Activated CD4-positive, alpha-beta T cell treated with anti-CD3 and anti-CD28 coated beads, Interleukin-2, amount 10 ng/mL, durations not matched to agents 7 days and 5 days (primary cell): ENCODE measurements at places on chromosomes 5 and 9.

- DNase-seq, result no peak
These were observed 69.5 kb upstream of the OSMR start for GRCh38 chr5:38776149-38776896.

DNA sequence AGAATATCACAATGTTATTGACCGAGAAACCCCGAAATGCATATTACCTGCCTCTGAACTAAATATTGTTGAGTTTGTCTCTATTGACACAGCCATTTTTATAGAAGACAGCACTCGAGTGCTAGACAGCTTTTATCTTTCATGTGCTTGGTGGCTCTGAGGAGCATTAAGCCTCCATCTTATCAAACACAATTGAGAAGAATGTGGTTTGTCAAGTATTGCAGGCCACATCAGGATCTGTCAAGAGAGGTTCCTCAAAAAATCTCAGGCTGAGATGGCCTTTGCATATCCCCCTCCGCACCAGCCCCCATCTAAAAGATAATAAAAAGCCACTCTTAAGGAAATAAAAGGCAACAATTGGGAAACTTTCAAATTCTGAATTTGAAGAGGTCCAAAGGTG, 284.8 kb downstream of the DENND1A start:
- DNase-seq, result no peak

DNA sequence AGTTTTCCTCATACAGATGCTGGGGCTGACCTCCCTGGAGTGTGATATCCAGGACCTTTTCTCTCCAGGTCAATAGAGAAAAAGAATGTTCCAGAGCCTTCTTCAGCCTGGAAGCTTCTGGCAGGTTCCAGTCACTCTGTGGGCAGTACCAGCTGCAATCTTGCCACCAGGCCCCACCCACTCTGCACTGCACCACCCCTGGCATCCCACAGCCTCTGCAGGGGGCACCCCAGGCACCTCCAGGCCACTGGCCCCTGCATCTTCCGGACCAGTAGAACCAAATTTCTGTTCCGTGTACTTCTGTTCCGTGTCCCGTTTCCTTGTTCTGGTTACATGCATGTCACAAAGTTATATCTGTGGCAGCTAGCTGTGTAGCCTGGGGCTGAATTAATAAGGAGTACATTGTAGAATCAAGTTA, 83.3 kb upstream of the ZBTB43 start:
- DNase-seq, result no peak

- DNase-seq, result no peak
These were observed 106.7 kb upstream of the IER5L start for GRCh38 chr9:129284607-129285291.

GRCh38 chr9:81526587-81526986, 162.8 kb downstream of the TLE1 start:
- DNase-seq, result no peak

DNA sequence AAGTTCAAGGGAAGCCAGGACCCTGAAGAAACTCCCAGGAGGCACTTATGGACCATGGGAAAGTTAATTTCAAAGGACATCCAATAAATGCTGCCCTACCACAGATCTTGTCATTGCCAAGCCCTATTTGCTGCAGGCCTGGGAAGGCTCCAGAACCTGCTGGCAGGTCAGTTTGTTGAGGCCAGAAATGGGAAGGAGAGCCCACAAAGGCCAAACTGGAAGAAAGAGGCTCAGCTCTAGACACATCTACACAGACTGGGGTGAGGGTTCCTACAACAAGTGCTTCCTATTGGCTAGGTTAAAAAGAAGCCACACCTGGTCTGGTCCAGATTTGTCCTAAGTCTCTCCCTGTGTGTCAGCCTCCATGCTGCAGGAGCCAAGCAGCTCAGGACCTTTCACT, 94.4 kb downstream of the SIL1 start:
- DNase-seq, result no peak

GRCh38 chr9:2000314-2000713, 14.8 kb upstream of the SMARCA2 start:
- DNase-seq, result no peak

GRCh38 chr5:88093765-88094164, 174.9 kb downstream of the TMEM161B start:
- DNase-seq, result no peak

GRCh38 chr5:35046774-35047173, 975 bp downstream of the AGXT2 start:
- DNase-seq, result no peak

DNA sequence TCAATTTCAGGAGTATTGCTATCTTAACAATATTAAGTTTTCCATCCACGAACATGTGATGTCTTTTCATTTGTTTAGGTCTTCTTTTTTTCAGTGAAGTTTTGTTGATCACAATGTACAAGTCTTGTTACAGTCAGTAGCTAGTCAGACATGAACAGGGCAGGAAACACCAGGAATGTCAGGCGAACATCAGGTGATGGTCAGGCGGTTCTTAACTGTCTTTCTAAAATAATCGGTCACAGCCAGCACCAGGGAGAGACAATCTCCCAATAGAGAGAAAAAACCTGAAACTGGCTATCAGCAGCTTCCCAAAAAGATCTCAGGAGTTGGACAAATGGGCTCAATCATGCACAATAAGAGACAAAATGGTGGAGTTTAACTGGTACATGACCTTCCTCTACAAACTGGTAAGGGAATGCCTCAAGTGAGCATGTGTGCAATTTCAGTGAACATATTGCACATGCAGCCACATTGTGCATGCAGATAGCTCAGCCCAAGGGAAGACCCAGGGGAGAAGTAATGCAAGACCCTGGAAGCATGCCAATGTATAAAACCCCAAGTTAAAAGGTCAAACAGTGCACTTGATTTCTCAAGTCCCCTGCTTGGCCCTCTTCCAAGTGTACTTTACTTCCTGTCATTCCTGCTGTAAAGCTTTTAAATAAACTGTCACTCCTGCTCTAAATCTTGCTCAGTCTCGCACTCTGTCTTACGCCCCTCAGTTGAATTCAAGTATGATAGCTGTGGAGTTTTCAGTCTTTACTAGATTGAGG, 176.1 kb upstream of the RASEF start:
- no peak for DNase-seq

- no peak for DNase-seq
These were observed 478.5 kb upstream of the KIF2A start for GRCh38 chr5:61827445-61827975.

DNA sequence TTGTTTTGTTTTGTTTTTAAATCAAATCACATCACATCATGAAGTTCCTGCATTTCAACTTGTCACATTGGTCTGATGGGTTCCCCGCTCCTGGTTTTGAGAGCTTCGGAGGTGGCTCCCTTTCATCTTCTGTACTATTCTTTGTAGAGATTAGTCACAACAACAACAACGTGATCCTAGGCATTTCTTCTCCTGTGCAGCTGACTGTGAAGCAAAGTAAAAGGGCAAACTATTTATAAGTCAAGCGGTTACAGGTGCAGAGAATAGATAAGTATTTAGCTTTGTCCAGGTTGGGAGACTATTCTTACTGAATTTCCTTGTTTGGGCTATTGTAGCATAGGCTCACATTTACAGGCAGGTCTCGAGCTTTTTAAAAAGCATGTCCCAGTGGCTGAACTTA, 197.7 kb upstream of the CDKN2B start:
- no peak for DNase-seq

- peak; percentile 50 for DNase-seq
These were observed 98.9 kb downstream of the CSNK1G3 start for GRCh38 chr5:123610665-123611405.

DNA sequence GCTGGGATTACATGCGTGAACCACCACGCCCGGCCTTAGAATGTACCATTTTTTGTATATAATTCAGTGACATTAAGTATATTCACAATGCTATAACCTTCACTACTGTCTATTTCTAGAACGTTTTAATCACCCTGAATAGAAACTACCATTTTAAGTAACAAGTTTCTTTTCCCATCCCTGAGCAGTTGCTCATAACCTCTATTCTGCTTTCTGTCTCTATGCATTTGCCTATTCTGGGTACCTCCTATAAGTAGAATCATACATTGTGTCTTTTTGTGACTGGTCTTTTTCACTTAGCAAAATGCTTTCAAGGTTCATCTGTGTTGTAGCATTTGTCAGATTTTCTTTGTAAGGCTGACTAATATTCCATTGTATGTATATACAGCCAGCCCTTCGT, 39.9 kb downstream of the DDX46 start:
- no peak for DNase-seq

GRCh38 chr9:89409466-89409865, 88.4 kb downstream of the SEMA4D start:
- DNase-seq, result no peak

- DNase-seq, result no peak
These were observed 23.2 kb upstream of the IER5L start for GRCh38 chr9:129201289-129201688.

- DNase-seq, result no peak
These were observed 188.1 kb upstream of the IL12B start for GRCh38 chr5:159518371-159518770.

DNA sequence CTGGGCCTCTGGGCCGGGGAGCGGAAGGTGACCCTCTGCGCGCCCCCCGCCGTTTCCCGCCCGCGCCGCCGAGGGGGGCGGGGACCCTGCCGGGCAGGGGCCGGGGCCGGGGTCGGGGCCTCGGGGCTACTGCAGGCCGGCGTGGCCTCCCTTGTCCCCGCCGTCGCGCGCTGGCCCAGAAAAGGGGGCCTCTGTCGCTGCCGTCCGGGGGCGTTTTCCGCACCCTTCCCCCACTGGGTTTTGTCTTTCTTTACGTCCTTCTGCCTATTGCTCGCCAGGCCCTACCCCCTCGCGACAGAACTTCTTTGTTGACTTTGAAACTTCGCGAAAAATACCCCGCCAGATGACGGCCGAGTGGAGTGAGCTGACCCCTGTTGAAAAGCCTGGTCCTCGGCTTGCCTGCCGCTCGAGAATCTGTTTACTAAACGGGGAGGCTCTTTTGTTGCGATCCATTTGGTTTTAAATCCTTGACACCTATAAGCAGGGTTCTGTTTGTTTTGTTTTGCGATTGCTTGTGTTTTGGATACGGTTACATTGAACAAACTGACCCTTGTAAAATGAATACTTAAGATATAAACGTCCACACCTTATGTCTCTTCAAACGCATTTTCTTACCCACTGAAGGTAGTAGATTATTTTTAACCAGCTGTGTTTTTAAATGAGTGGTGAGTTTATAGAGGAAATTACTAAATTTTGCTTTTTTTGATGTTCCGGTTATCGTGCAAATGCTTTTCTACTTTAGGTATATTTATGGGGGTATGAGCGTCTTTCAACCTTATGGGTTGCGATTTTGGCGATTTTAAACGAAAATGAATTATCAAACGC, 765 bp downstream of the MARCHF6 start:
- DNase-seq, result peak; percentile 48

DNA sequence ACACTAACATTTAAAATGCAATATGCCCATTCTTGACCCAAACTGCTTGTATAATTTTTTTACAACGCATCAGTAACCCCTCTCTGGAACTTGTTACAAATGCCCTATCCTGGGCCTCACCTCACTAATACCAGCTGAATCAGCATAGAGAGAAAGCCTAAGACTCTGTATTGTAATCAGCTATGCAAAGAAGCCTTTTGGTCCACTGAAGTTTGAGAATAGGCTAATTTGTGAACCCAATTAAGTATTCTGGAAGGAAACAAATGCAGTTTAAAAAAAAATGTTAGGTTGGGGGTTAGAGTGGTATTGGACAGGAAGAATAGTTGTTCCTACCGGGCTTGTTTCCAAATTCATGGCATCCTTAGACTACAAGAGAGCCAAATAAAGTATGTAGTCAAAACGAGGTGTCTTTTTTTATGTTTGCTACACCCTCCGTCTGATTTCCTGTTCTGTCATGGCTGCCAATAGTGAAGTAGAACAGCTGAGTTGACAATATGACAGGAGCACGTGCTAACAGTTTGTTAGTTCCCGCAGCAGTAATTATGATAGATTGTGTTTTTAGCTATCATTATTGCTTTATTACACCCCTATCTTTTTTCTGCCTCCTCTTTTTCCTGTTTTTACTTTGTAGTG, 1048.7 kb upstream of the NUDT12 start:
- DNase-seq, result no peak

GRCh38 chr5:94174748-94175411, 433.5 kb upstream of the POU5F2 start:
- DNase-seq, result no peak

DNA sequence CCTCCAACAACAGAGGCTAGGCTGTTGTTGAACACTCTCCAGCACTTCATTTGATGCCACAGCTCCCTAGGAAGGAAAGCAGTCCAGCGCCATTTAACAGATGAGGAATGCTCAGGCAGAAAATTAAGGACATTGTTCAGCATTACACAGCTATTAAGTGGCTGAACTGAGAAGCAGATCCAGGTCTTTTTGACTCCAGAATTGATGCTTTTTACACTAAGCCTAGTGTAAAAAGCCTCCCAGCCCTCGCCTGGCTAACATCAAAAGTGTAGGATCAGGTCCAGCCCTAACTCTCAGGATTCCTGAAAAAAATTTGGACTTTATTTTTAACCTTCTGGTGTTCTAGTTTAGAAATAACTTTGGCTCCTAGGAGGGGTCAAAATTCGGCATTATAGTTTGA, 106.4 kb upstream of the SMC5 start:
- DNase-seq, result no peak

DNA sequence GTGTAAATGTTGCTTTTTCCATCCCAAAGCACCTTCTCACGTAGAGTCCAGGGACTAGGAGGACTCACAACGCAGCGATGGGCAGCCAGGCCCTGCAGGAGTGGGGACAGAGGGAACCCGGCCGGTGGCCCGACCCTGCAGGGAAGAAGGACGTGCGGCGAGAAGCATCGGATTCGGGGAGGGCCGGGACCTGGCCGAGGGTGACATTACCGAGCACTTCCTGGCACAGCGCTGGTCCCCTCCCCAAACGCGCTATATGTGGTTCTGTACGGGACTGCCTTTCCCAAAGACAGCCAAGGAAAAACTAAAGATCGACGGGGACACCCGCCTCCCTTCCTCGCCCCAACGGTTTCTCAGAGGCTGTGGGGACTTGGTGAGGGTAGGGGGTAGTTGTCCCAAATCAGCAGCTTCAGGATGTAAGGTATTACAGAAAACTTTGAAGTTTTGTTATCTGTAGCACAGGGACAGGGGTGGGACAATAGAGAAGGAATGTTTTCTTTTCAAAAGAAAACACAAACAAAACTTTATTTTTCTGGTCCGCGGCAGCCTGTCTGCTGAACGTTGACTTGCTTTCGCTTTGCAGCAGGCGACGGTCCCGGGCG, 887 bp upstream of the MAP3K1 start:
- DNase-seq, result peak; percentile 41

DNA sequence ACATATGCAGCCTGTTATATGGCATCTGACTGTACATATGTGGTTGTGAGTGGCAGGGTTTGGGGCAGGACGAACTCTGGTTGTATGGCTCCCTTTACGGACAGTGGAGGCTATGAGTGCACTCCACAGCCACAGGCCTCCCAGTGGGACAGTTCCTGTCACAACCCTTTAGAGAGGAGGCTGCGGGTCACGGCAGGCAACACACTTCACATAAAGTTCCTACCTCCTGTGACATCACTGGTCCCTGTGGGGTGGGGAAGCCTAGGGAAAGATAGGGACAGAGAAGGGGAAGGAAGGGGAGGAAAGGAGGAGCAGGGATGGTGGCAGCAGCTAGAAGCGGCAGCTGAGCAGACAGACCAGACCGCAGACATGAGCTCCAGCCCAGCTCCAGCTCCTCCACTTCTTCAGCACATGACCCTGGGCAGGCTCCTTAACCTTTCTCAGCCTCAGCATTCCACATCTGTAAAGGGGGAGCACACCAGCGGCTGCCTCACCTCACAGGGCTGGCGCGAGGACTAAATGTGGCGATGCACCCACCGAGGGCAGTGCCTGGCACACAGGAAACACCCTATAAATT, 27.4 kb upstream of the CORO2A start:
- no peak for DNase-seq
